ENCODE measurements at places on chromosomes 6 and 20.

DNA sequence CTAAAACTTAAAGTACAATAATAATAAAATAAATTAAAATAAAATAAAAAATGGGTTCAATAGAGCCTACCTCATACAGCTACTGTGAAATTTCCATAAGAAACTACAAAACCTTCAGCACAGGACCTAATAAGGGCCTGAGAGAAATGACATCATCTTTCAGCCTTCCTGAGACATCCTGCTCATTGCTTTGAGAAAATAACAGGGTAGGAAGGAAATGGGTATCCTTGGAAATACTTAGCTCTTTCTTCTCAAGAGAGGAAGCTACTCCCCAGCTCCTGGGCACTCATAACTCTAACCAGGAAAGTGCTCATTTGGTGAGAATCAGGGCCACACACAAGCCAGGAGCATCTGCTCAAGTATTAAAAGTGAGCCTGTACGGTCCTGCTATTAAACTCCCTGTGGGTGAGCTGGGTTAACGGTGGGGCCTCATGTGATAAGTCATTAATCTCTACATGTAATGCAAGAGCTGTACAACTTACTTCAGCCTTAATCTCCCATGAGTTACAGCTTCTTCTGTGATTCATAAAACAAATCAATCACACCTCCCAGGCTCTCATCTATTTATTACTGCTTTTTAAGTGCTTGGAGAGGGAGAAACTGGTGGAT, 141.4 kb downstream of the MAFB start:
- DNase-seq = no peak
- H3K4me3 ChIP-seq = no peak overlapping the region
- H3K27me3 ChIP-seq = no peaks in the 10 kb centered on the region
- H3K4me1 ChIP-seq = no peaks in the 10 kb centered on the region
- H3K36me3 ChIP-seq = no peaks in the 10 kb centered on the region

- no peaks in the 10 kb centered on the region for H3K27me3 ChIP-seq
- no peak overlapping the region for H3K27ac ChIP-seq
- H3K4me1 ChIP-seq = no peaks in the 10 kb centered on the region
- no peaks in the 10 kb centered on the region for H3K36me3 ChIP-seq
- no peak for DNase-seq
Observed at GRCh38 chr6:93886416-93886815, 467.1 kb upstream of the EPHA7 start.

DNA sequence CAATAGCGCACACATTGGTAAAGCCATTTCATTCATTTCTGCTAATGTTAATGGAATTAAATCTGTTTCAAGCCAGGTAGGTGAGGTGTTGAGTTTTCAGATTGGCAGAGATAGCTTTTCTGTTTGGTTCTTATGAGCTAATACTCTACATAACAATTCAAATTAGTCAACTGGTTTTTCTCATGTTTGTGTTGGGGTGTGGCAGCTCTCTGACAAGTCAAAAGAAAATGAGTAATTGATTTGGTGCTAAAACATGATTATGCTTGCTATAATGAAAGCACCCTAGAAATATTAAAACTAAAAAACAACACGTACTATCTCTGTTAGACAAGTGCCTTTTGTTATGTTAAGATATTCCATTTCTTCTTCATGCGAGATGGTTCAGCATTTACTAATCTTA, 13.6 kb downstream of the PPP1R14C start:
- no peak overlapping the region for H3K27ac ChIP-seq
- no peak overlapping the region for H3K4me3 ChIP-seq
- no peaks in the 10 kb centered on the region for H3K27me3 ChIP-seq
- peaks cover 9% of the 10 kb centered on the region for H3K4me1 ChIP-seq

DNA sequence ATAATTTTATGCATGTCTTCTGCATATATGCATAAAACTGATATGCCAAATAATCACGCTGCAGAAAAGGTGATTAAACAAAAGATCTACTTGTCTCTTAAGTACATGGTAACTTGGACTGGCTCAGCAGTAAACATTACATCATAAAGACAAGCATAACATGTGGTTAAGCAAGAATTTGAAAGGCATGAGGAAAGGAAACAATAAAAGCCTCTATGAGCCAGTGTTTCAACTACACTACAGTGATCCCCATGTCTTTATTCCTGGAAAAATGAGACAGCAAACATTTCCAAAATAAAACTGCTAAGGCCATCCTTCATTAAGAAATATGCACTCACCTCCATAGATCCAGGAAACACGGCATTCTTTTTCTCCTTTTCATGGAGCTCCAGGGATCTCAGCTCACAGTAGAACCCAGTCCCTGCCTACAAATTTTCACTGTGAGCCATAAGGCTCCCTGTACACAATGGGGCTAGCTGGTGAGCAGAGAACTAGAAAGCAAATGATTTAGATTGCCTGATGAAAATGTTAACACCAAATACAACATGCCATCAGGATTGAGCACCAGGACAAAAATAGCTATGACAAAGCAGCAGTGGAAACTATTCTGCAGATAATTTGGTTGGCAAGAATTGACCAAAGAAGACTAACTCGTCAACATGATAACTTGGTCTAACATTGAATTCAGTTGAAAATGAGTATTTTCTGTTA, 156.1 kb downstream of the COL21A1 start:
- no peak overlapping the region for H3K27ac ChIP-seq
- H3K36me3 ChIP-seq = no peaks in the 10 kb centered on the region
- no peaks in the 10 kb centered on the region for H3K4me1 ChIP-seq
- no peak for DNase-seq
- no peaks in the 10 kb centered on the region for H3K27me3 ChIP-seq
- no peak overlapping the region for H3K4me3 ChIP-seq

GRCh38 chr6:116730513-116730912, 35.0 kb downstream of the FAM162B start:
- H3K4me1 ChIP-seq = no peaks in the 10 kb centered on the region
- H3K27ac ChIP-seq = no peak overlapping the region
- no peak overlapping the region for H3K4me3 ChIP-seq
- peaks cover 4% of the 10 kb centered on the region for H3K36me3 ChIP-seq
- no peak for DNase-seq

DNA sequence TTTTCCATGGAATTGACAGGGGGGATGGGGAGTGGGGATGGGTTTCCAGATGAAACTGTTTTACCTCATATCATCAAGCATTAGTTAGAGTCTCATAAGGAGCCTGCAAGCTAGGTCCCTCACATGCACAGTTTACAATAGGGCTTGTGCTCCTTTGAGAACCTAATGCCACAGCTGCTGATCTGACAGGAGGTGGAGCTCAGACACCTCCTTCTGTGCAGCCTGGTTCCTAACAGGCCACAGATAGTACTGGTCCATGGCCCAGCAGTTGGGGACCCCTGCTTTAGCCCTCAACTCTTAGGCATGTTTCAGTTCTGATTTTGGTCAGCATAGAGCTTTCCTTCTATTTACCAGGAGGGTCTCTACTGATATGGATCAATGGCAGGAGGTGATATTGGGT, 251.6 kb downstream of the LAMA2 start:
- H3K4me1 ChIP-seq = no peaks in the 10 kb centered on the region
- H3K4me3 ChIP-seq = no peak overlapping the region
- H3K27me3 ChIP-seq = no peaks in the 10 kb centered on the region
- no peak overlapping the region for H3K27ac ChIP-seq
- no peaks in the 10 kb centered on the region for H3K36me3 ChIP-seq
- DNase-seq = no peak

- H3K27me3 ChIP-seq = no peaks in the 10 kb centered on the region
- no peak overlapping the region for H3K4me3 ChIP-seq
- H3K36me3 ChIP-seq = no peaks in the 10 kb centered on the region
- H3K27ac ChIP-seq = no peak overlapping the region
Observed at GRCh38 chr20:6583134-6583738, 184.2 kb upstream of the BMP2 start.

DNA sequence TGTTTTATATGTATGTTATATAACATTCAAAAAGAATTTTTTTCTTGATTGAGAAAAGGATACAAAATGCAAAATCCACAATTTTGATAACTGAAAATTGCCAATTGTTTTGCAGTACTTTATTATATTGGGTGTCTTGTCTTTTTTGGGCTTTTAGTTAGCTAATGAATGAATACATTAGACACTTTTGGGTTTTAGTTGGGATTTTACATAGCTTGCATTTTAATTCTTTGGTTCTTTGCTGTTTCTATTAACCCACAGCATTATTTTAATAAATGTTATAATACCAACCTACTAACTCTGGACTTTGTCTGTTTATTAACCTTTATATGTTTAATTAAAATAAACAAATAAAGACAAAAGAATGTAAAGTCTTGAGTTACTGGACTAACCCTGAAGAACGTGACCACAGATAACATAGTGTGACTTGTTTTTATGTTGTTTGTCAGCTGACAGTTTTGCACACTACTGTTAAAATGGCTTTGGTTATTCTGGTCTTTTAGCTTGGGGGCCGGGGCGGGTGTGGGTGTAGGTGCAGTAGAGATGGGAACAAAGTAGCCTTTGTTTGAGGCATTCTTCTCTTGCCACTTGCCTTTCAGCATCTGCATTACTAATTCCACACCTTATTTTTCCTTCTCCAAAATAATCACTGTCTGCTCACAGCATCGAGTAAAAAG, 159.1 kb downstream of the QKI start:
- H3K27ac ChIP-seq = no peak overlapping the region
- no peak overlapping the region for H3K4me3 ChIP-seq
- H3K4me1 ChIP-seq = no peaks in the 10 kb centered on the region
- no peak for DNase-seq

DNA sequence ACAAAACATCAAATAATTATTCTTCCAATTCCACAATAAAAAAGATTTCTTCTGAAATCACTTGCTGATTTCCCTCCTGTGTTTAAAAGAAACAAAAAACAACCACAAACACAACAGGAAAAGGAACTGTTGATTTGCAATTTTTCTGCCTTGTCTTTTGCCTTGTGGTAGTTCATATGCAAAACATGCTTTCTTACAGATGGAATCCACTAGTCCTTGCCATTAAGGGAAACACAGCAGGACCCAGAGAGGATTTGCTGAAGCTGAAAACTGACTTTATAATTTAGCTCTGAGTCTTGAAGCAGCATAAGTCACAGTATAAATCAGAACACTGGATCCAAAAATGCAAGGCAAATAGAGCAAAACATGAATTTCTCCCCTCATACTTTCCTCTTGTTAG, 328.8 kb downstream of the PHF3 start:
- no peak for DNase-seq
- no peak overlapping the region for H3K4me3 ChIP-seq
- no peak overlapping the region for H3K27ac ChIP-seq
- H3K27me3 ChIP-seq = no peaks in the 10 kb centered on the region
- H3K36me3 ChIP-seq = no peaks in the 10 kb centered on the region

- H3K27me3 ChIP-seq = peaks cover 7% of the 10 kb centered on the region
- no peak for DNase-seq
- H3K4me3 ChIP-seq = no peak overlapping the region
- H3K27ac ChIP-seq = no peak overlapping the region
- no peaks in the 10 kb centered on the region for H3K36me3 ChIP-seq
Observed at GRCh38 chr6:11791354-11792107, 12.9 kb upstream of the ADTRP start.

GRCh38 chr6:157538168-157538567, 157.2 kb downstream of the ZDHHC14 start:
- no peaks in the 10 kb centered on the region for H3K36me3 ChIP-seq
- H3K27me3 ChIP-seq = no peaks in the 10 kb centered on the region
- peaks cover 27% of the 10 kb centered on the region for H3K4me1 ChIP-seq
- peak overlapping the region; percentile 56 for H3K27ac ChIP-seq
- no peak for DNase-seq

DNA sequence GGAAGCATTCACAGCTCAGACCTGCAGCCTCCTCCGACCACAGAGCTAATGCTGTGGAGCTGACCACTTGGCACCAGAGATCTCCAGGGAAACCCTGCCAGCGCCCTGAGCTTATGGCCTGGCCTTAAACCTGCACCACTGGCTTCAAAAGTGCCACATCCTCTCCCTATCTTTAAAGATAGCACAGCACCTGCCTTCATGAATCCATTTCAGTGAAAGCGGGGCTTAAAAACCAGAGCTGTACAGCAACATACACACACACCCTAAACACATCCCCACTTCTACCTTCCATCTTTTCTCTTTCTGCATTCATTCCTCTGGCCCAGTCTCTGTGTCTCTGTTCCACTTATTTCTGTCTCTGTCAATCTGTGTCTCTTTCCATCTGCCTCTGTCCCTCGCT, 59.8 kb upstream of the CCDC167 start:
- peaks cover 3% of the 10 kb centered on the region for H3K4me1 ChIP-seq
- no peak overlapping the region for H3K27ac ChIP-seq
- no peaks in the 10 kb centered on the region for H3K27me3 ChIP-seq
- no peaks in the 10 kb centered on the region for H3K36me3 ChIP-seq

DNA sequence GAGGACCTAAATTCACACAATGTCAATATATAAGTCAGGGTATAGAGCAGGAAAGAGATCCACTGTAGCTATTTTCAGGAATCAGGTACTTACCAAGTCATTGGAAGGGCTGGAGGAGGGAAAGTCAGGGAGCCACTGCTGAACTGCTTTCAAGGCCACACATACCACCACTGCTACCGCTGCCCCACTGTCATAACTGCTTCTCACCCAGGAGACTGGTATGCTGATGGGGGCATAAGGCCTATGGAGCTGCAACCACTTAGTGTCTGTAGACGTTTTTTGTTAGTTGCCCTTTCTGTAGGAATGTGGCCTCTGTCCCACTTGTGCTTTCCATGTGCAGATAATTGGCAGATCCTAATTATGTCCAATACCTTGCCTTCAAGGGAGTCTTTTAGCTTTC, 5.4 kb downstream of the SMAP1 start:
- peaks cover 2% of the 10 kb centered on the region for H3K36me3 ChIP-seq
- H3K4me3 ChIP-seq = no peak overlapping the region
- peaks cover 20% of the 10 kb centered on the region for H3K4me1 ChIP-seq
- H3K27me3 ChIP-seq = no peaks in the 10 kb centered on the region

GRCh38 chr6:43718387-43719105, 31.0 kb upstream of the MRPS18A start:
- H3K4me1 ChIP-seq = peaks cover under 1% of the 10 kb centered on the region
- H3K27ac ChIP-seq = no peak overlapping the region
- no peaks in the 10 kb centered on the region for H3K27me3 ChIP-seq

- DNase-seq = no peak
- no peak overlapping the region for H3K27ac ChIP-seq
- H3K27me3 ChIP-seq = no peaks in the 10 kb centered on the region
- no peak overlapping the region for H3K4me3 ChIP-seq
- no peaks in the 10 kb centered on the region for H3K36me3 ChIP-seq
- H3K4me1 ChIP-seq = peaks cover 25% of the 10 kb centered on the region
Observed at GRCh38 chr6:35330541-35331119, 11.7 kb upstream of the PPARD start.
